Hematopoietic multipotent progenitor cell treated with erythropoietin and hydrocortisone succinate and interleukin-3 and kit ligand, for 17 days (in vitro differentiated cells): ENCODE measurements at places on chromosomes 13 and 19.

GRCh38 chr13:76937281-76937820, 11.0 kb upstream of the ACOD1 start:
- DNase-seq, result no peak

DNA sequence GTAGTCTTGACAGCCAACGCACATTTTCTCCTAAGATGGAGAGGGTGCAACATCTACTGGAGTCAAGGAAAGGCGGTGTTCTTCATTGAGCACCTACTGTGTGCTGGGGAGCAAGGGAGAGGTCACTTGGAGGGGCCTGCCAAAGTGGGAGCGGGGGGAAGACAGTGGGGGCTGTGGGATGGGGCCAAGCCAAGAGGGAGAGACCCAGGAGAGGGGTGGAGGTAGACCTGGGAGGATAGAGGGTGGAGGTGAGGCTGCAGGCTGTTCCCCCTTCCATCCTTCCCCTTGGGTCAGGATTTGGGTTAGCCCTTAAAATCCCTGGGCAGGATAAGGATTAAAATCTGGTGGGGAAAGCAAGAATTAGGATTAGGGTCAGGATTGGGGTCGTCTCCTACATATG, 1.7 kb upstream of the PLPP2 start:
- DNase-seq, result no peak

GRCh38 chr13:114174529-114174961, 4.5 kb upstream of the CFAP97D2 start:
- no peak for DNase-seq

- no peak for DNase-seq
These were observed 165.2 kb downstream of the TEX29 start for GRCh38 chr13:111485491-111486250.

DNA sequence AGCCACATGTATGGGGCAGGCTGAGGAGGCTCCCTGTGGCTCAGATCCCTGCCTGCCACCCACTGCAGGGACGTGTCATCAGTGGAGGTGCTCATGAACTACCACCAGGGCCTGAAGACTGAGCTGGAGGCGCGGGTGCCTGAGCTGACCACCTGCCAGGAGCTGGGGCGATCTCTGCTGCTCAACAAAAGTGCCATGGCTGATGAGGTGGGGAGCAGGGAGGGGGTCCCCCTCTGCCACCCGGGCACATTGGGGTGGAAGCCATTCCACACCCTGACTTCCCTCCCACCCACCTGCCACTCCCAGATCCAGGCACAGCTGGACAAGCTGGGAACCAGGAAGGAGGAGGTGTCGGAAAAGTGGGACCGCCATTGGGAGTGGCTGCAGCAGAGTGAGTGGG, 11.3 kb upstream of the SHKBP1 start:
- no peak for DNase-seq

- no peak for DNase-seq
These were observed 3.0 kb upstream of the SHISA7 start for GRCh38 chr19:55446060-55446459.

GRCh38 chr19:4401769-4402170, 670 bp upstream of the CHAF1A start:
- no peak for DNase-seq

- no peak for DNase-seq
These were observed at the start of gene KL for GRCh38 chr13:33016414-33017322. Gene KL, plus strand, starts transcription at chr13:33016423. Its CDS starts 18 bp downstream, at chr13:33016441.

DNA sequence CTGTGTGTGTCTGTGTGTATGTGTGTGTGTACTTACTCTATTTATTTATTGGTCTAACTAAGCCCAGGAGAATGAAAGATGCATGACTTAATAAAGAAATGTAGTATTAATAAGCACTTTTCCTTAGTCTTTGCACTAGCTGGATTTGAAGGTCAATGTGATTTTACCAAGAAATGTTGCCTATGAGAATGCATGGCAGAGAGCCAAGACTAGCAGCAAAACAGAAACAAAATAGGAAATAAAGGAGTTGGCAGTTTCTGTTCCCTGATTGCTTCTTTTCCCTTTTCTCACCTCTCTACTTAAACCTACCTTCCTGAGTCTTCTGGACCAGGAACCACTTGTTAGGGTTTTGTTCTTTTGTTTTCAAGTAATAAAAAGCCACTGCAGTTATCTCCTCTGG, 286.1 kb downstream of the KCTD12 start:
- DNase-seq, result no peak

DNA sequence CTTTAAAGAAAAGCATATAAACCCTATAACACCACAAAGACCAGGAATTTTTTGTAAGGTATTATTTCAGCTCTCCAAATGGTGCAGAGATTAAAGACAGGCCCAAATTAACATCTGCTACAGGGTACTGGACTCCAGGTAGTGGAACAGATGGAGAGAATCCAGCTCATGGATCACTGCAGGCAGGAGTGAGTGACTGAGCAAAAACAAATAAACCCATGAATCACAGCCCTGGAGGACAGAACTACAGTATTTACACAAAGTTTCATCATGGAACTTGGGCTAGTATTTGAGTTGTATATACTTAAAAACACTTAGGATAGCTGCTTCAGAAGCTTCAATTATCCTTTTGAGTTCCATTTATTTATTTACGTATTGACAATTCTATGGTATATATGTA, 132.8 kb upstream of the SPRY2 start:
- no peak for DNase-seq

DNA sequence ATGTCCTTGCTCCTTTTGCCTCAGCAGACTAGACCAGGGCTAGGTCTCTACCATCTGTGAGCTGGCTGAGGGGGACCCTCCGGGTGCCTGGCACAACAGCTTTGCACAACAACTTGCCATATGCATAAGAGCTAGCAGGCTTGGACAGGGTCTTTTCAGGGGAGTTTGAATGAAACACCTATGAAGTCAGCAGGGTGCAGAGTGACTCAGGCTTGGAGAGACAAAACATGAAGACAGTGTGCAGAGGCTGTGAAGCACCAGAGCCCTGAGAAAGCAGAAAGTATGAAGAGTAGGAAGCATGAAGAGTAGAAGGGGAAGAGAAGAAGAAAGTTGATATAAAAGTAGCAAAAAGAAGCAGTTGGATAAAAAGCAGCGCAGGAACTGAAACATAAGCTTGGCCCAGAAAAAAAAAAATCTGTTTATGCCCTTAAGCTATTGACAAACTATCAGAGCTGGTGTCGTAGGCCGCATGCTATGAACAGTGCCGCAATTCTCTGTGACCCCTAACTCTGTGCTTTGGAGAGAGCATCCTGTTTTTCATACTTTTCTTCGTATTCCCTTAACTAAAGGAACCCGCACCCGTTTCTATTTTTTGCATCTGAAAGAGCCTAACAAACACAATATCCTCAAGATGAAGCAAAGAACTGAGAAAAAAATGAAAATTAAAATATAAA, 52.7 kb upstream of the FAM216B start:
- no peak for DNase-seq

DNA sequence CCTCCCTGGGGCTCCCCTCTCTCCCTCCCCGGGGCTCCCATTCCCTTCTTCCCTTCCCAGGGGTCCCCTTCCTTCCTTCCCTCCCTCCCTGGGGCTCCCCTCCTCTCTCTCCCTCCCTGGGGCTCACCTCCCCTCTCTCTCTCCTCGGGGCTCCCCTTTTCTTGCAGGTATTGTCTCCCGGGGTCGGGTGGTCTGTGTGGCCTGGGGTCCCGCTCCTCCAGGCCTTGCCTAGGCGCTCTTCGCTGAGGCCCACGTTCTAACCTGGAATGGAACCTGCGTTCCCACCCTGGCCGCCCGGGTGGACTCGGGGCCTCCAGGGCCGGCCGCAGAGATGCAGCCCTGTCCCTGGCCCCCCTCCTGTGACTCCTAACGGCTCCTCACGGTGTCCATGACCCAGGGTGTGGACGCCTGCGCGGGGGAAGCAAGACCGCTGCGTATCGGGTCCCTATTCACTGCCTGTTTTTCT, 940 bp upstream of the DCUN1D2 start:
- peak; percentile 52 for DNase-seq

- DNase-seq, result no peak
These were observed 2.5 kb downstream of the PCDH8 start for GRCh38 chr13:52845766-52846566.

- no peak for DNase-seq
These were observed 117.9 kb downstream of the TM9SF2 start for GRCh38 chr13:99619207-99619606.

- no peak for DNase-seq
These were observed 433.2 kb upstream of the KLHL1 start for GRCh38 chr13:70541451-70541850.

GRCh38 chr19:41479757-41480191, 36.8 kb downstream of the ERICH4 start:
- DNase-seq, result no peak

DNA sequence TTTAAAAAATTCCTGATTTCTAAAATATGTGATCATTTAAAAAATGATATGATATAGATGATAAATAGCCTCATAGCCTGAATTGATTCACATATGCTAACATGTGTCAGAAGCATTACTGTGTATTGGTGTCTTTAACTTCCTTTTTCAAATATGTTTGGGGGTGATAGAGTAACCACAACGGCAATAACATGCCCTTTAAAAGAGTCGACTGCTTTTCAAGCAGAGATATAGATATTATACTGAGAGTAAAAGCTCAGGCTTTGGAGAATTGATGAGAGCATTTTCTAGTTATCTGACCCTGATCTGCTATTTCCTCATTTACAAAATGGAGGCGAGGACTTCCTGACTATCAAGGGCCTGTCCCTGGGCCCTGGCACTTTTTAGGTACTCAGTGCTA, 260.5 kb downstream of the DCT start:
- no peak for DNase-seq

GRCh38 chr13:20175406-20175794, 14.5 kb upstream of the GJA3 start:
- no peak for DNase-seq

DNA sequence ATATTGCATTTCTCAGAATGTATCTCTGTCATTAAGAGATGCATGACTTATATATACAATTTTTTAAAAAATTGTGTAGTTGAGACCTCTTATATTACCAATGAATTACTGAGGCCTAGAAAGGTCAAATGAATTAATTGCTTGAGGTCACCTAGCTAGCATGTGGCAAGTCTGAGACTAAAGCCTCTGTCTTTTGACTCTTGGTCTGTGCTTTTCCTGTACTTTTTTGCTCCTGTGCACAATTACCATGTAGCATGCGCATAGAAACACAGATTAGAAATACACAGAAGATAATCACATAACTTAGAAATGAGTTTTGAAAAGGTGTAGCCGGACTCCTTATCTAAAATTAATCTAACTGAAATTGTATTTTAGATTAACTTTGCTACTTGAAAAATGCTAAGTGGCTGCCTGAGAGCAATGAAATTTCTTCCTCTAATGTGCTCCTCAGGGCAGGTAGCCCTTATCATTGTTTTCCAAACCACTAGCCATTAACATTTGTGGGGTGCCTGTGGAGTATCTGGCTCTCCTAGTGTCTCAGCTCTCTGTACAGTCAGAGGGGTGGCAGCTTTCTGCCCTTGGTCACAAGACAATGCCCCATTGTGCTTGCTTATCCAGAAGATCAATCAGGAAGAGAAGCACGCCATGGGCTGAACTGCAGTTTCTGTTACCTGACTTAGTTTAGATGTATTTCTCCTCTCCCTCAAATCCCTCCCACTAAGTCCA, 119.6 kb downstream of the RFC3 start:
- DNase-seq, result no peak

DNA sequence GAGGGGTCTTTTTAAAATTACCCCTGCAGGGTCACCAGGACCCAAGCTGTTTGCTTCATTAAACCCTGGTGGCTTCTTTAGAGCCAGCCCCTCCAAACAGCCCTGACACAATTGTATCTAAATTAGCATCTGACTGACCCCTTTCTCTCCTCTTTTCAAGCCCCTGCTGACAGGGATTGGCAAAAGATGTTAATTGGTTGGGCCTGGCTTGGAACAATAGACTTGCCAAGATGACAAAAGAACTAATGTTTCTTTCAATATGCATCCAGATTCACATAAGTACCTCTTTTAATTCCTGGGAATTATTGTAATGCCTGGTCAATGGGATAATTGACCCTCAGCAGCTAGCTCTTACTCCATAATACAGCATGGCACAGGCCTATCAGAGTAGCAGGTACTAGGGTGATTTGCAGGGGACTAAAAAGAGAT, 140.8 kb downstream of the SHISA2 start:
- no peak for DNase-seq
